ENCODE measurements at places on chromosomes 3 and 15.

- peak; percentile 45 for DNase-seq
These were observed 730.2 kb downstream of the TUSC7 start for GRCh38 chr3:117439812-117440211.

- DNase-seq, result no peak
These were observed 59.8 kb upstream of the PRTG start for GRCh38 chr15:55802600-55803376.

GRCh38 chr3:38545550-38545949 is 49.4 kb downstream of the EXOG start:
- DNase-seq, result no peak

- DNase-seq, result no peak
These were observed 78.5 kb upstream of the SMAD3 start for GRCh38 chr15:66986951-66987350.

- peak; percentile 56 for DNase-seq
These were observed 130.6 kb downstream of the SMAD6 start for GRCh38 chr15:66832664-66833063.

GRCh38 chr3:30720586-30721313 is 114.3 kb downstream of the TGFBR2 start:
- DNase-seq, result peak; percentile 95

DNA sequence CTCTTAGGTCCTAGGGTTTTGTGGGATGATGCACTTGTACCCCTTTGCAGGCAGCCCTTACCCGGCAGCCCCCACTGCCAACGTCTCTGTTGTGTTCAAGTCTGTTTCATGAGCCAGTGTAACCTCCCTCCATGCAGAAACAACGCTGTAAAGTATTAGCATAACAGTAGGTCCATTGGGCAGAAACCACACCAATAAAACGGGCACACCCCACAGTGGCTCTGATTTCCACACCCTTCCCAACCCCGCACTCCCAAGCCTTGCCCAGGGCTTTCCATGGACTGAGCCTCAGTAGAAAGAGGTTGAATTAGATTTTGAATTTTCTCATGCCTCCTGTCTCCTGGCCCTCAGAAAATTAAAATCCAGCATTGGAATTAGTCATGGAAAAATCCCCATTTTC is 124.5 kb downstream of the CACNA1D start:
- no peak for DNase-seq

DNA sequence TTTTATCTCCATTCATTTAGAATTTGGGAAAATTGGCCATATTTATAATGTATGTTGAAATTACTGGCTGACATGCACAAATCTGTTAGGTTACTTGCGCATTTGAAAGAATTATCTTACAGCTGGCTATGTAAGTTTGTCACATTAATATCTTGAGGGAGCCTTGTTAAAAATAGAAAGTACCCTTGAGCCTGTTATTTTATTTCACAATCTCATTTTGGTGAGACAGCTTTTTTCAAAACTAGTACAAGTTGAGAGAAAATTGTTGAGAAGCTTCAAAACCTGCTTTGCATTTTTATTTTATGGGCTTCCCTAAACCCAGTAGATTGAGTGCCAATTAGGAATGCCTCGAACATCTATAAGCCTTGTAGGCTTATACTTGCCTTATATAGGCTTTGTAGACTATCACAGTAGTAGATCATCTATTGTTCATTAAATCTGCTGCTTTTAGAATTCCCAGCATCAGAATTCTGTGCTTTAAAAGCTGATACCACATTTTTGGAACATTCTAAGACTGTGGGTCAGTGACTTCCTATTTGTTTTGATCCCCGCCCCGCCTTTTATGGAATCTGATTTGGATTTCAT is 6.3 kb downstream of the IDH3A start:
- DNase-seq, result no peak

DNA sequence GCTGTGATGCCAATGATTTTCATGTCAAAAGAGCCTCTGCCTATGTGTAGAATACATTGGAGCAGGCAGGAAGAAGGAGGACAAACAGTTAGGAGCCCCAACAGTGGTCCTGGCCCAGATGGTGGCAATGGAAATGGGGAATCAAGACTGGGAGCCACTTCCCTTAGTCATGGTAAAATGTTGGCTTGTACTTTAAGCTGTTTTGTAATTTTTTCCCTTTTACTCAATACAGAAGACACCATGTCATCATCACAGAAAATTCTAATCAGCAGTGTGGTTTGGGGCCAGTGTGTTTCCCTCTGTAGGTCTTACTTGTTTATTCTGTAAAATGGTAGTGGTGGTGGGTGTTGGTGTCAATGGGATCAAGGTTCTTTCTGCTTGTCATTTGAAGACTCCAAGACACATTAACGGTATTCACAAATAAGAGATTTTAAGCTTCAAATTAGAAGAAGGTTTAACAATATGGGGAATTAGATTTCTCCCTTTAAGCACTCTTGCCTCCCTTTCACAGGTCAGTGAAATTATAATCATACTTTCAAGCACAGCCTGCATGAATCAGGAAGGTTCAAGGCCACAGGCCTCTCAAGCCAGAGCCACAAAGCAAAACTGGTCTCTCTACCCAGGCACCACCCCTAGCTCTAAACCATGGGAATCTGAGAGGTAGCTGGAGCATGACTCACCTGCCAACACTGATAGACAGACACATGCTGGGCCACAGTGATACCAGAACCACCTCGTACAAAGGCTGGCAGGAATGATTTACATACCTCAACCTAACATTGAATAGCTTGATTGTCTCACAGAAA is 24.9 kb downstream of the SIAH2 start:
- peak; percentile 48 for DNase-seq

DNA sequence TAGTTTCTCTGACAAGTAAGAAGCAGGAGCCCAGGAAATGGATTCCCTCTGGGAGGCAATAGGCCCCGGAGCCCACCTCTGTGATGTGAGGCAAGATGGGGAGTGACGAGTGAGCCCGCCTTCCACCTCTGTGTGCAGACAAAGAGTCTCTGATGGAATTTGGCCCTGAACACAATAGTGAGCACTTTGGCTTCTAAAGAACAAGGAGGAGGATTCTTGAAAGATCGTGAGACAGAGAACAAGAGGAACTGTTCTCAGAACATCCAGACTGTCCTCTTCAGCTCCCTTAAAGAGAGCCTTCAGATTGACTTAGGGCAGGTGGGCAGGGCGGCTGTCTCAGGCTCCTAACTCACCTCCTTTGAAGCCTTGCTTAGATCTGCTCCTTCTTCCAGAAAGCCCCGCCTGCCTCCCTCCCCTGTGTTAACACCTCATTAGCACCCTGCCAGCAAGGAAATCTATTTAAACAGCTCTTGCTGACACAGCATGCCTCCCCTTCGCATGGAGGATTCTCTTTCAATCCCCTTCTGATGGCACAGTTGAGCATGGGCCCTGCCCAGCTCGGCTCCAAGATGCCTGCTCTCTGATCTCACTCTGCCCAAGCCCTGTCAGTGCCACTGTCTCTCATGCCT is 430.3 kb downstream of the NTRK3 start:
- no peak for DNase-seq

DNA sequence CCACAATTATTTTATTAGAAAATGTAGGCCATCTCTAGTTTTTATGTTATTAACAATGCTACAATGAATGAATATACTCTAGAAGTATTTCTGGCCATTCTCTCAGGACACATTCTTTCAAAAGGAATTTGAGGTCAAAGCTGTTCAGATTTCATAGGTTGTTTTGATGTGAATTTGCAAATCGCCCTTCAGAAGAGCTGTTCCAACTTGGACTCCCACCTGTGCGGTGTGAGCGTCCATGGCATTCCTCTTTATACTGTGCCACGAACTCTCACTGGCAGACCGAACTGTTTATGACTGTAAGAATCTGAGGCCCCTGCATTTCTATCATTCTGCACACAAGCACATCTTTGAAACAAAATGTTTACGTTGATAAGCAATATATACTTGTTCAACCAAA is 18.6 kb upstream of the SLC24A5 start:
- DNase-seq, result peak; percentile 8

DNA sequence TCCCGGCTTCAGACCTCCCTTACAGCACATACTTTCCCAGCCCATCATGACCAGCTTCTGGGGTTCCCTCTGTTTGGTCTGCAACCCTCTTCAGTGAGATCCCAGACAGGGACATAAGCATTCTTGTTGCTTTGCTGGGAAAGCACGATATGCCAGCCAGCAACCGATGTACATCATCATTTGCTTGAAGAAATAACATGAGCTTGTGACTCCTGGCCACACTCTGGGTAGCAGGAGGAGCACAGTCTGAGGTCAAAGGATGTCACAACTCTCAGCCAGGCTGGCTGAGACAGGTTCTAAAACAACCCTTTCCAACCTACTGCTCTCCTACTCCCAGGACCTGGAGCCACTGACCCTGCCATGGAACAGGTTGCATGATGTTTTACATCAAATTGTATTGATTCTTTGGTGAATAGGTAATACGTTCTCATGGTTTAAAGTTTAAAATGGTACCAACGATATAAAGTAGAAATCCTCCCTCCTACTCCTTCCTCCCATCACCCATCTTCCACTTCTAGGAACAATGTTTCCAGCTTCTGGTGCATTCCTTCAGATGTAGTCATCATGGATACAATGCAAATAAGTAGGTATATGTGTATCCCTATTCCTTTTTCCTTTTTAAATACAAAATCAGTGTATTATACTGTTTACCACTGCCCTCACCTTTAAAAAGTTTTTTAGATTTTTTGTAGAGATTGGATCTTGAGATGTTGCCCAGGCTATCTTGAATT is 190.3 kb downstream of the OPA1 start:
- DNase-seq, result no peak

DNA sequence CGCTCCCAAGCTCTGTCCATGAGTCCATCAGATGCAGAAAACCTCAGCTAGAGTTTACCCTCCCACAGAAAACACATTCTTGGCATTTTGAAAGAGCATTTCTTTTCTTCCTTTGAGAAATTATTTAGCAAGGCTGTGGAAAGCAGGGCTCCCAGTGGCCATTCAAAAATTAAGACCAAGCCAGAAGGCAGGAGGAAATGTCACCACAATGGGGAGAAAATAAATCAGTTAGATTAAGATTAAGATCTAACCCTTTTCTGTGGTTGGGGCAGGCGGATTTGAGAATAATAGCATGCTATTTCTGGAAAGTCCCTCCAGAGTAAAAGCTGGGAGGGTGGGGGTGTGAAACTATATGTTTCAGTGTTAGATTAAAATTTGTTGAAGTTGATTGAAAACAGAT is 20.2 kb downstream of the LRIG1 start:
- peak; percentile 41 for DNase-seq

GRCh38 chr15:40594429-40594836 is 384 bp downstream of the KNL1 start:
- peak; percentile 16 for DNase-seq

- no peak for DNase-seq
These were observed 1.7 kb upstream of the DLL4 start for GRCh38 chr15:40927495-40927872.

All from IMR-90 (cell line).